GM23248 (cell line): ENCODE measurements at places on chromosomes 3 and 15. TPM values are rescaled to one million over a fixed set of nuclear protein-coding genes. Genes with fewer than 3 reads are reported as not detected.

The ANKUB1 gene
- polyA plus RNA-seq, result not detected in 2 replicates

The MLF1 gene
- 13.6 and 15.6 TPM in 2 replicates for polyA plus RNA-seq

The MUC20 gene
- not detected in 2 replicates for polyA plus RNA-seq

The ABHD6 gene
- 4.4 and 4.8 TPM in 2 replicates for polyA plus RNA-seq

The NRG4 gene
- 0.11 TPM in 1 of 2 replicates, not detected in the other for polyA plus RNA-seq

The CPN2 gene
- not detected in 2 replicates for polyA plus RNA-seq

The CIDEC gene
- not detected in 2 replicates for polyA plus RNA-seq

The GABRR3 gene
- polyA plus RNA-seq, result not detected in 2 replicates

The PLD1 gene
- 3.0 and 3.6 TPM in 2 replicates for polyA plus RNA-seq

The CLRN1 gene
- polyA plus RNA-seq, result not detected in 2 replicates

The SYNPR gene
- not detected in 2 replicates for polyA plus RNA-seq

The CHRM5 gene
- polyA plus RNA-seq, result 0.05 TPM in 1 of 2 replicates, not detected in the other

The SPRED1 gene
- polyA plus RNA-seq, result 10.2 and 11.6 TPM in 2 replicates

The TMEM207 gene
- polyA plus RNA-seq, result not detected in 2 replicates
